ENCODE measurements at places on chromosomes 7 and 10. TPM values are rescaled to one million over a fixed set of nuclear protein-coding genes. Genes with fewer than 3 reads are reported as not detected.

The AGBL3 gene
- total RNA-seq, result 0.90 TPM

The LIPK gene
- not detected for total RNA-seq

The PNLIPRP3 gene
- 13.6 TPM for total RNA-seq

The OR6B1 gene
- total RNA-seq, result not detected

The STAG3 gene
- 3.4 TPM for total RNA-seq

The SPDYE9 gene
- not detected for total RNA-seq

The H2AZ2 gene
- 238 TPM for total RNA-seq

The EBLN1 gene
- 0.26 TPM for total RNA-seq

The TRIM8 gene
- 11.7 TPM for total RNA-seq

The PDK4 gene
- total RNA-seq, result 331 TPM

The TRIL gene
- total RNA-seq, result 0.03 TPM

The RBP4 gene
- total RNA-seq, result not detected

The TAS2R5 gene
- 0.26 TPM for total RNA-seq

The HTR7 gene
- 1.6 TPM for total RNA-seq

The SLC16A9 gene
- total RNA-seq, result 0.03 TPM

The CDH23 gene
- total RNA-seq, result 0.29 TPM

The PON3 gene
- not detected for total RNA-seq

The LRRN3 gene
- not detected for total RNA-seq

The CPEB3 gene
- total RNA-seq, result 0.58 TPM

The MMD2 gene
- total RNA-seq, result not detected

The MLXIPL gene
- total RNA-seq, result 0.03 TPM

The GPR22 gene
- total RNA-seq, result not detected

The WNT2 gene
- not detected for total RNA-seq

The GRID2IP gene
- total RNA-seq, result not detected

The PRKG1 gene
- 4.6 TPM for total RNA-seq

The TRPV5 gene
- not detected for total RNA-seq

The KIF11 gene
- 19.2 TPM for total RNA-seq

The STEAP1 gene
- 20.7 TPM for total RNA-seq

The CDC14C gene
- total RNA-seq, result not detected

The CABCOCO1 gene
- 0.40 TPM for total RNA-seq

The PLPP4 gene
- 4.0 TPM for total RNA-seq

The FGFBP3 gene
- total RNA-seq, result 0.72 TPM

The AGMO gene
- 1.0 TPM for total RNA-seq
